ENCODE measurements at places on chromosomes 6 and 20.

DNA sequence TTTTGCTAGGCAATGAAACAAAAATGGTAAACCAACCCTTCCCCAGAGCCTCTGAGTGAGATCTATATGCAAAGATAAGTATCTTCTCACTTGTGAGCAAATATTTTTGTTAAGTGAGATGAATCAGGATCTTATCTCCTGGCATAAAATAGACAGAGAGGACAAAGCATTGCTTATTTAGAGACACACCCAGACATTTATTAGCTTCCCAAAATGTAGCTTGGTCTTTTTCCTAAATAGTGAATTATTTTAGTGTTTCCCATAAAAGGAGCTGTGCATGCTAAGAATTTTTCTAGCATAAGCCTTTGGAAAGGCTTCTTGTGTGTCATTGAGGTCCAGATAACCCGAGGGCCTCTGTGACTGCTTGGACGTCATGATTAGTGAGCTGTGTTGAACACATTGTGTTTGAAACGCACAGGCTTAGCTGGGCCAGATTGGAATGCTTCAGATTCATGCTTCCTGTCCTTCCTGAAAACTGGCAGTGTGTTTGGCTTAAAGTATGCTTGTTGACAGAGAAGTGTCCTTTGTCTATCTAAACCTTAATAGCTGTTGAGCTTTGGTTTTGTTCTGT lies 16.5 kb downstream of the MTHFD1L start:
- DNase-seq: no peak

DNA sequence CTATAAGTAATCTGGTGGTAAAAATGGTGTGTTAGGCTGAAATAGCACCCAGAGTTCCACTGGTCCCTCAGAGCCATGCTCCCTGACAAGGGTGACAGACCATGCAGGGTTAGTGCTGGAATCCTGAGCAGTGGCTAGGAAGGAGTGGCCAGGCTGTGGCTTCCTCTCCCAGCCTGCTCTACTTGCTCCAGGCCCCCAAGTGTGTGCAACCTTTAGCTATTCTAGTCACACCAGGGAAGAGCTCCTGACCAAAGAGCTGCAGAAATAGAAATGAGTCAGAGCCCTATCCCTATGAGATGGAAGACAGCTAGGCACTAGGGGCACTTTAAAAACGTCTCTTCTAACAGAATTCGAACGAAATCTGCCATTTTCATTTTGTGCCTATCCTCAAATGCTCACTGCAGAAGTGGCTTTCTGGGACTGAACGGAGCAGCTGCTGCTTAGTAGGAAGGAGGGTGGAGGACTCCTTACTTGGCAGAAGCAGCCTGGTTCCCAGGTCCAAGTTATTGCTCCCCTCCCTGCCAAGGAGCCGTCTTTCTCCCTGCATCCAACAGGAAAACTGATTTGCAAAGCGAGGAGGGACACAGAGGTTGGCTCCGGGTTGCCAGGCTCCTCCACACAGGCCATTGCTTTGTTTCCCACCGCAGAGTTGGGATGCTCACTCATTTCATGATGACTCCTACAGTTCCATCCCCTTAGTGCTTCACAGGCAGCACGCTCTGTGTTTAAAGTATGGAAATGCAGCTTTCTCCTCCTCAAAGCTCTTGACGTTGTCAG lies 754.5 kb downstream of the C6orf118 start:
- no peak for DNase-seq

GRCh38 chr6:113805173-113805790 lies 51.9 kb upstream of the MARCKS start:
- DNase-seq: no peak

GRCh38 chr6:110543106-110543505 lies 66.7 kb upstream of the SLC22A16 start:
- no peak for DNase-seq

- DNase-seq: no peak
These were observed 9.6 kb upstream of the APCDD1L start for GRCh38 chr20:58524814-58525213.

- DNase-seq: no peak
These were observed 115.6 kb downstream of the KIF13A start for GRCh38 chr6:17871836-17872235.

DNA sequence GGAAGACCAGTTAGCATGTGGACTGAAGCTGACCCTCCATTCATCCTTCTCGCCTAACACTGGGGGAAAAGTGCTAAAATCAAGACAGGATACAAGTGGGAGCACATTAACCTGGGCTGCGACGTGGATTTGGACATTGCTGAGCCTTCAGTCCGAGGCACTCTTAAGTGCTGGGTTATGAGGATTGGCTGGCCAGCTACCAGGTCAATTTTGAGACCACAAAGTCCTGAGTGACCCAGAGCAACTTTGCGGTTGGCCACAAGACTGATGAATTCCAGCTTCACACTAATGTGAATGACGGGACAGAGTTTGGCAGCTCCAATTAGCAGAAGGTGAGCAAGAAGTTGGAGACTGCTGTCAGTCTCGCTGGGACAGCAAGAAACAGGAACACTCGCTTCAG lies 20.7 kb downstream of the FUCA2 start:
- DNase-seq: no peak

GRCh38 chr20:3864518-3864917 lies 17.9 kb downstream of the MAVS start:
- no peak for DNase-seq

DNA sequence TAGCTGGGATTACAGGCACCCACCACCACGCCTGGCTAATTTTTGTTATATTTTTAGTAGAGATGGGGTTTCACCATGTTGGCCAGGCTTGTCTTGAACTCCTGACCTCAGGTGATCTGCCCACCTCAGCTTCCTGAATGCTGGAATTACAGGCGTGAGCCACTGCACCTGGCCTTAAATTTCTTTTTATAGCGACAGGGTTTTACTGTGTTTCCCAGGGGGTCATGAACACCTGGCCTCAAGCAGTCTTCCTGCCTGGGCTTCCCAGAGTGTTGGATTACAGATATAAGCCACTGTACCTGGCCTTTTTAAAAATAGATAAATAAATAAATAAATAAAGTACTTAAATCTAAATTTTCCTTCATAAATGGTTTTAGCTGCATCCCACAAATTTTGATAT lies 57.5 kb downstream of the LIN28B start:
- no peak for DNase-seq

- DNase-seq: no peak
These were observed 62.4 kb downstream of the TNFRSF21 start for GRCh38 chr6:47247227-47247797.

GRCh38 chr20:62363920-62364851 lies 2.9 kb downstream of the LAMA5 start:
- DNase-seq: no peak

GRCh38 chr6:69973138-69973537 lies 106.8 kb downstream of the COL19A1 start:
- no peak for DNase-seq

GRCh38 chr6:22883061-22883717 lies 313.8 kb downstream of the HDGFL1 start:
- no peak for DNase-seq

GRCh38 chr20:9615766-9616454 lies 101.5 kb downstream of the LAMP5 start:
- no peak for DNase-seq

GRCh38 chr6:44234101-44235025 lies 11.0 kb downstream of the SLC29A1 start:
- no peak for DNase-seq

DNA sequence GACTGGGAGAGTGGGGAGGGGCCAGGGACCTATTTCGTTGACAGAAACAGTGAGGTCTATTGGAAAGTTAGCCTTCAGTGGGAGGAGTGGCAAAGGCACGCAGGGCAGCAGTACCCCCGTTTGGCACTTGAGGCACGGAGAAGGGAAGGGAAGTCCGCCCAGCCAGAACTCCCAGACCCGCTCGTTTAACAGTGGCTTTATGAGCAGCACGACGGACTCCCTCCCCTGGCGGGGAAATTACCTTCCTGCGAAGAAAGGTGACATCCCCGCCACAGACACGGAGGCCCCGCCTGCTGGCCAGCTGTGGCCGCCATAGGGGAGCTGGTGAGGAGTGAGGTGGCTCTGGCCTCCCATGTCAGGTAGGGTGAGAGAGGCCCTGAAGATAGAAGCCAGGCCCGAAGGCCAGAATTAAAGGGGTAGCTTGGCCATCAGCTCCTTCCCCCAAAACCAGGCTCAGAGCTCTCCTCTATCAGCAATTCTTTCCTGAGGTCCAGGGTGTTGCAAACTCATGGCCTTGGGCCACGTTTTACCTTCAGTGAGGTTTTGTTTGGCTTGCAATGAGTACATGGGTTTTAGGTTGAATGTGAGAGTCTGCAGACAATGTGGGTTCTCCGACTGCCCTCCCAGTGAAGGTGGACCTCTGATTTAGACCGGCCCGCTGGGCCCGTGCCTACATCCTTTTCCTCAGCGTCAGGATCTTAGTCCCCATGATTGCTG lies 123.7 kb downstream of the MRPL14 start:
- DNase-seq: no peak

- no peak for DNase-seq
These were observed 120.9 kb downstream of the SYCP2 start for GRCh38 chr20:59812286-59813125.

DNA sequence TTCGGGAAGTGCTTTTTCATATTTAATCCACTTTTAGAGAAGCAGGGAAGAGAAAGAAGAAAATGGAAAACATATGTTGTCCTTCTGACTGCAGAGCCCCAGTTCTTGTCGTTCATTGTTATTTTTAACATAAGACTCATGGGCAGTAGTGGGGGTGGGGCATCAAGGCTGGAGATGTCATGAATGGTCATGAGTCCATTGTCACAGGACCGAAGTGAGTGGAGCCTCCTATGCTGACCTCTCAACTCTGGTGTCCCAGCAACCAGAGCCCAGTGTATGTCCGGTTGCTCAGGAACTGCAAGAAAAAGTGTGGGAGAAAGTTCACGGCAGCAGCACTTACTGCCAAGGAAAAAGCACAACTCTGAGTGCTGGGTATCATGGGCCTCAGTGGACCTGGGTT lies 108.6 kb downstream of the BANF2 start:
- DNase-seq: no peak

- no peak for DNase-seq
These were observed 20.5 kb downstream of the FYN start for GRCh38 chr6:111852725-111853124.

DNA sequence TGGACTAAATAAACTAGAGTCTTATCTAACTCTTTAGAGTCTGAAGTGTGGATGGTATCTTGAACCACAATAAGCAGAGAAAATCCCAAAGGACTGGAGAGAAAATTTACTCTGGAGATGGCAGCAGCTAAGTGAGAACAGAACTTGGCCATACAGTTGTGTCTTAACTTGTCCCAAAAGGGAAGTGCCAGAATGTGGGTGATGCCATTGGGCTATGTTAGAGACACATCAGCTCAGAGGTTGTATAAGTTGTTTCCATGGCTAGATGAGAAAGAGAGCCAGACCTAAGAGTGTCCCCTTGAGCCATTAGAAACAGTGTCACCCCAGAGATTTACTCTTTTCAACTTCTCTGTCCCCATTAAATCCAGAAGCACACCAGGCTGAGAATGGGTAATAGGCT lies 36.2 kb downstream of the FOXO3 start:
- no peak for DNase-seq

GRCh38 chr6:13992417-13993055 lies 67.8 kb downstream of the RNF182 start:
- DNase-seq: no peak

DNA sequence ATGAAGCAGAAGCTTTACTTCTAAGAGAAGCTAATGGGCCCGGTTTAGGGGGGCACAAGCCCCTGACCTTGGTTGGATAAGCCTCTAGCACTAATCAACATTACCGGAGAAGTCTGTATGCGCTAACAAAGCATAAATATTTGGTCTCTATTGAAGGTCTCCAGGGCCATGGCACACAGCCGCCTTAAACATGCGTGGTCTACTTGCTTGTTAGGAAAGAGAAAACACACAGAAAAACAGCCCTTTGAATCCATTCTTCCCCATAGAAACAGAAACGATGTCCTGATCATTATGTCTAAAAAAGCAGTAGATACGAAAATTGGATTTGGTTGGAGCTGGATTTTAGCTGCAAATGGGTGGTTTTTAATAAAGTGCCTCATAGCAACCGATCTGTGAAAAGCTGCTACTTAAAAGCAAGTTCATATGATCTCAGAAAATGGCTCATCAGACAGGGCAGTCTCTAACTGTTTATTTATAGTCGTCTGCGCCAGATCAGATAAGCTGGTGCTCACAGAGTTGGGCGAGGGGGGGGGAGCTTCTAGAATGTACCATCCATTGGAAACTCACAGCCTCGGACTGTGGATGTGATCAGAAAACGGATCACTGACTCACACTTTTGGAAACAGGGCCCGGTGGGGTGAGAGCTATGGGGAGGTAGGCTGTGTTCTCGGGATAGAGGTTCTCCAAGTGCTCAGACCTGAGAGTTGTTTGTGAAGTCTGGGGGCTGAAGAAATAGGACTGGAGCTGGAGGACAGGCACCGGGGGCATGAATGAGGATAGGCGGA lies 35.3 kb upstream of the APCDD1L start:
- no peak for DNase-seq

DNA sequence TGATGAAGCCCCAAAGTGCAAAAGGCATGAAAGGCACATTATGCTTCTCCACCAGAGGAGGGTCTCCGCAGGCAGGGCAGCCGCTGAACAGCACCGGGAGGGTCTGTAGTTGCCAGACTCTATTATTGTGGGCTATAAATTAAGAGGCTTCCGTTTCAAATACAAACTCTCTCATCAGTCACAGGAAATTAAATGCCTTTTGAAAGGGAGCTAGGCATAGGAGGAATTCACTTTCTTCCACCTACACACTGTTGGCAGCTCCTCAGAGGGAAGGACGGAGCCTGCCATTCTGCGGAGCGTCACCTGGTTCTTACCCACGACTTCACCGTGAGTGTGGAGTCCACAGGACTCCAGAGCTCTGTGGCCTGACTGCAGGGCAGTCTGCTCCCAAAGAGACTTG lies 140.8 kb upstream of the AGPAT4 start:
- DNase-seq: no peak
